Spleen (tissue), 13 donors: ENCODE measurements at places on chromosomes 4 and X.

GRCh38 chr4:143344774-143345173 is 8.1 kb downstream of the GAB1 start:
- no peak for DNase-seq

- DNase-seq: peak; percentile 69
Observed at GRCh38 chrX:1598021-1598875, 6.8 kb downstream of the AKAP17A start.

GRCh38 chr4:111535792-111536191 is 609.5 kb upstream of the FAM241A start:
- DNase-seq: no peak

- no peak for DNase-seq
Observed at GRCh38 chr4:107579099-107579498, 140.9 kb downstream of the PAPSS1 start.

- no peak for DNase-seq
Observed at GRCh38 chrX:153933748-153934147, 1.1 kb downstream of the NAA10 start.

GRCh38 chr4:70943114-70943513 is 40.9 kb downstream of the MOB1B start:
- no peak for DNase-seq

GRCh38 chrX:31223817-31224216 is 152.0 kb upstream of the FTHL17 start:
- DNase-seq: no peak

GRCh38 chr4:140790765-140791164 is 34.6 kb upstream of the TBC1D9 start:
- DNase-seq: peak; percentile 86

- DNase-seq: no peak
Observed at GRCh38 chr4:89022426-89023128, 34.4 kb downstream of the FAM13A start.

GRCh38 chr4:23245203-23245832 is 552.6 kb downstream of the GBA3 start:
- no peak for DNase-seq

GRCh38 chrX:139851730-139852129 is 81.1 kb downstream of the ATP11C start:
- DNase-seq: no peak

DNA sequence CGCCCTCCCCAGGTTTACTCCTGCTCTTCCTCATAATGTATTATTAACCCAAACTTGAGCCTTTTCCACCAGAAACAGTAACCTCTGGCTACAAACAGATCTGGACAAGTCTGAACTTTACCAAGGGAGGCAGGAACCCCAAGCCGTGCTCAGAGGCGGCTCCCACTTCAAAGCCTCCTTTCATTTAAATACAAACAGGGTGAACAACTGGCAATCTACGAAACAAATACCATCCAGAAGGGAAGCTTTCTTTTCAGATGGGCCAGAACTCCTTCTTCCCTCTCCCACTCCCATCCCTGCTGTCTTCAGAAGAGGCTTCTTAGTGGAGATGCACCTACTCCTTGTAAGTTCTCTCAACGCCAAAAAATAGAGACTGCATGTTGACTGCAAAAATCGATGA is 2.1 kb upstream of the GPC4 start:
- no peak for DNase-seq

DNA sequence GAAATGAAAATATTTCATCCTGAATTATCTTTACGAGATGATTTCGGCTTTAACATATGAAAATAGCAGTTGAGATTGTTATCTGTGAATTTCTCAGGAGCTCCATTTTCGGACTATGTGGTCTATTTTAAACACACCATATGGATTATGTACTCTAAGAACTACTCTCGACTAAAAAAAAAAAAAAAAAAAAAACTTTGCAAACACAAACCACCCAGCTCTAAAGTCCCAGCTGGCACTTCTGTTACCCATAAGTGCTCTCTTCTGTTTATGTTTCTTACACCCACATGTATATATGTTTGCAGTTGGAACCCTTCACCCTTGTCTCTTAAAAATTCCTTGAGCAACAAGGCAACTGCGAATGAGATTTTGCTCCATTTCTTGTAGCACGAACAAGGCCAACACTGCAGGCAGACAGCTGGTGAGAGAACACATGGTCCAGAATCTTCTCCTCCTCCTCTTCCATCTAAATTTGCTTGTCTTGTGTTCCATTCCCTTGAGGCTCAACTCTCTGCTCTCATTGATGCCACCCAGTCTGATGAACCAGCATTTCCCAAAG is 172.7 kb upstream of the HCCS start:
- no peak for DNase-seq

DNA sequence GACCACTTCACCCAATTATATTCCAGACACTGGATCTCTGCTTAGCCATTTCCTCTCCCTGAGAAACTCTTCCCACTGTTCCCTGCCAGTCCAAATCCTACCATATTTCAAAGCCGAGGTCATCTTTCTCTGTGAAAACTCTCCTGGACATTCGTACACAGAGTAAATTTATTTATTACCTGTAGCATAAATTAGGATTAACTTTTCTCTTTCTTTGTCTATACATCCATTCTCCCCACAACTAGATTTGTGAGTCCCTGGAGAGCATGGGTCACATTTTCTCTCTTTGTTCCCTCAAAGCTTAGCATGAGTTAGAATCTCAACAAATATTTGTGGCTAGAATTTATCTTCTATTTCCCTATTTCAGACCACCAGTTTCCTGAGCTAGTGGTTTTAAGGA is 27.8 kb upstream of the SMIM10 start:
- no peak for DNase-seq

DNA sequence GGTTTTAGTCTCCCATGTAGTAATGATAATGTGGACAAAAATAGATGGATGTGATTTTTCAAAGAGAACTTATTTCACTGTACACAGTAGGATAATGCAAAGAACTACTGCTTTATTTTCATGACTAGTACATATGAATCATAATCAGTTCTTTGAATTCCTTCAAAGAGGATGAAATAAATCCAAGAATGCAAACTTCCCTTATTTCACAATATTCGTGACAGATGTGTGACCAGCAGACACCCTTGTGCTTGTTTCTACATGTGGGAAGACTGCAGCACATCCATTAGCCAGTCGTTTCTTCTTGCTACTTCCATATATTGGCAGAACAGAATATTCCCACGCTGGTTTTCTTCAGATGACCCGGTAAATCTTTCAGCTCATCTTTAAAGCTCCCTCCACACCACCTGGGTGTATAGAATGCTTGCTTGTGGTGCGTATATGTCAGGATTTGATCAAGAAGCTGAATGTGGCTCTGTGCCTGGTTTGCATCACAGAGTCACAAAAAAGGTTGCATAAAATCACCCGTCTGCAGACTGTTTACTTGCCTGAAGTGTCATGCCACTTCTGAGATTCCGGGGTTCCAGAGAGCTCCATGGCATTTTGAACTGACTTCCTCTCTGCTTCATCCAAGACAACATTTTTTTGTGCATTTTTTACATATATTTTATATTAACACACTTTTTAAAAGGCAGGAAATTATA is 47.7 kb upstream of the FAT4 start:
- DNase-seq: no peak

DNA sequence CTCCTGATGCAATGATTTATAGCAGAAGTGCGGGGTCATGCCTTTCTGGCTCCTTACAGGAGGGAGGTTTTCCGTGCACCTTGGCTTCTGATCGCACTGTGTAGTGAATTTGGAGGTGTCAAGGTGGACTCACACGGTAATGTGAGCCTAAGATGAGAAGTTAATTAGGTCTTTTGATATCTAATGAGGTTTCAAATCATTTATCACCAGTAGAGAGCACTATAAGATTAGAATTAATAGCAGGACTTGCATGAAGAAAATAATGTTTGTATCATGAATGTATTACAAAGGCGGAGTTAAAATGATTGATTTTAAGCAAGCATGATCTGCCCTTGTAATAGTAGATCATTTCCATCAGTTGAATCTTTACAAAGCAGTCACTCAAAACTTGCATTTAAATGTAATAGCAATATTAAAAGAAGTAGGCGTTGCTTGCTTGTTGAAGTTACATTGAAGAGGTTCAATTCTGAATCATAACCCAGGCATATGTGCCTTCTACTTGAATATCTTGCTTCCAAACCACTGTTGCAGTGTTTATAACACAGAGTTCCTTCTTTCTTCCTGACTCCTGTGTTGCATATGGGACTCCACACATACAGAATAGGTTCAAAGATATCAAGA is 152.1 kb downstream of the FMR1NB start:
- DNase-seq: no peak

DNA sequence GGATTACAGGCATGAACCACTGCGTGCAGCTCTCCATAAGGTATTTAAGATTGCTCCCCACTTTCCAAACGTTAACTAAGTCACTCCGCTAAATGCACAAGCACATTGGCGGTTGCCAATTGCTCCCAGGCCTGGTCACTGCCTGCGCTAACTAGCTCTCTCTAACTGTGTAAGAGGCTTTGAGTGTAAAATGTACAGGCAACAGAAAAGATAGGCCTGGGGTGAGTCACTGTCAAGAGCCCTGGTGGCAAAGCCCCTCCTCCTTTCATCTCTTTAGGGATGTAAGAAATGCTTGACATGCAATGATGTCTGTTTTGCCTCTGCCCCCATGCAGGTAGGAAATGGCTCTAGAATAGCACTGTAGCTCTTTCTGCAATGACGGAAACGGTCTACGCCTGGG is 329.7 kb upstream of the GATB start:
- DNase-seq: no peak

GRCh38 chr4:128831531-128832242 is 22.2 kb downstream of the JADE1 start:
- no peak for DNase-seq

DNA sequence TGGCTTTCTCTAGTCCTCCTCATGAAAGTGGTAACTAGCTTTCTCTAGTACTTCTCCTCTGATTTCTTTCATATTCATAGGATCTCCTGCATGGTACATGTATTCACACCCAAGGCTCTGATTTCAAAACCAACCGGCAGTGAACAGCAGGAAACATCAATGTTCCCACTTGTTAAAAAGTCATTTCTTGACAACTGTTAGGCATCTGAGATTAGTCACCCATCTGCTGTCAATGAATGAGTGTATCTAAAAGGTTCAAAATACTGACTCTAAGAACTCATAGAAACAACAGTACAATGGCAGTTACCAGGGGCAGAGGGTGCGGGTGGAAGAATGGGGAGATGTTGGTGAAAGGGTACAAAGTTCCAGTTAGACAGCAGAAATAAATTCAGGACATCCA is 31.5 kb upstream of the PUDP start:
- no peak for DNase-seq

GRCh38 chr4:35252866-35253265 is 991.4 kb downstream of the ARAP2 start:
- DNase-seq: no peak

GRCh38 chr4:163663454-163664225 is 169.2 kb downstream of the TMA16 start:
- no peak for DNase-seq

GRCh38 chr4:8200302-8200975 is 1.3 kb downstream of the SH3TC1 start:
- no peak for DNase-seq

- DNase-seq: no peak
Observed at GRCh38 chrX:65697211-65697641, 29.8 kb downstream of the MSN start.

GRCh38 chrX:10981506-10981905 is 129.6 kb upstream of the HCCS start:
- no peak for DNase-seq

- DNase-seq: no peak
Observed at GRCh38 chr4:152209772-152210493, 326.0 kb downstream of the FBXW7 start.
